ENCODE measurements at places on chromosomes 2 and 18. TPM values are rescaled to one million over a fixed set of nuclear protein-coding genes. Genes with fewer than 3 reads are reported as not detected.
A peak's percentile ranks its signal among the peaks of the same experiment; 100 is the strongest.

Gene CLEC4F
- total RNA-seq = not detected

DNA sequence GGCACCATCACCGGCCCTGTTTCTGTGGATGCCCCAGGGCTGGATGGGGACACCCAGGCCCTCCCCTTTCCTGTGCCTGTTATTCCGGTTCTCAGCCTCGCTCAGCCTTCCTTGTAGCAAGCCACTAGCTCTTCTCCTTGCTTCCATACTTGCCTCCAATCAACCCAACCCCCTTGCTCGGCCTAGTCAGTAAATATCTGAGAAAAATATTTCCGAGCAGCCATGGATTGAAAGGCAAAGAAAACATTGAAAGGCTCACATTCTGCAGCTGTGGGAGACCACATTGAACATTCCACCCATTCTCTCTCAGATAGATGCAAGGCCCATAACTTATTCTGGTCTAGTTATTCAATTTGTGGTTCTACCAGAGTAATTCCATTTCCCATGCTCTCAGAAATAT, 114.9 kb downstream of the SPP2 start:
- no peak overlapping the region for H3K4me3 ChIP-seq
- H3K27ac ChIP-seq = peak overlapping the region; percentile 39
- DNase-seq = peak; percentile 58
- H3K36me3 ChIP-seq = no peaks in the 10 kb centered on the region

DNA sequence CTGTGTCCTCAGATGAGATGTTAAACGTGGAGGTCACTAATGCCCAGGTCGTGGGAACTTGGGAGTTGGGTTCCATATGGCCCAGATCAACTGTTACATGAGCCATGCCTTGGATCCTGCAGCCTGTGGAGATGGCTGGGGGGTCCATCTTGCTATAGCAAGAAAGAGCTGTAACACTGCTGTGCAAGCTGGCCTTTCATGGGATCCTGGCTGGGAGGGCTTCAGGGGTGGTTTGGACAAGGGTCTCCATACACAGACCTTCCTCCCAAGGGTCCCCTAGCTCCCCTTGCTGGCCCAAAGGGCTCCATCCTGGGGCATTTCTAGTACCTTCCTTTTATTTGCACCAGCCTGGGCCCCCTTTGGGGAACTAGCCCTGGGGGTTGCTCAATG, 337.7 kb downstream of the DYSF start:
- H3K27me3 ChIP-seq = no peaks in the 10 kb centered on the region
- peaks cover 29% of the 10 kb centered on the region for H3K4me1 ChIP-seq
- H3K36me3 ChIP-seq = no peaks in the 10 kb centered on the region

DNA sequence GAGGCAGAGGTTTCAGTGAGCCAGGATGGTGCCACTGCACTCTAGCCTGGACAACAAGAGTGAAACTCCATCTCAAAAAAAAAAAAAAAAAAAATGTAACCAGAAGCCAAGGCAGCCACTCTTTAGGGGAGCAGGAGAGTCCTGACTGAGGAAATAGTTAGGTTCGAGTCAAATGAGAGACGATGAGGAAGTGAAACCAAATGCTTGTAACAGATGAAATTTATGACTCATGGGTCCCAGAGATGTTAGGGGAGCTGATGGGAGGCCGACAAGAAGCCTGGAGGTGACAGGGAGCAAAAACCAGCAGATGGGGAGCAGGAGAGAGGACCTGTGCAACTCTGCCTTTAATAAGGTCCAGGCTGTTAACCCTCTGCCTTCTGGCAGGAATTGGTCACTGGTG, 756.1 kb upstream of the DDX18 start:
- no peak for DNase-seq

GRCh38 chr2:75428646-75429443, 131.9 kb downstream of the EVA1A start:
- DNase-seq = no peak
- no peaks in the 10 kb centered on the region for H3K36me3 ChIP-seq
- H3K4me1 ChIP-seq = no peaks in the 10 kb centered on the region
- no peak overlapping the region for H3K4me3 ChIP-seq
- H3K27ac ChIP-seq = no peak overlapping the region
- 0 out of 2 replicates have a peak, but pooled peaks cover 7% of the 10 kb centered on the region for H3K27me3 ChIP-seq

Measured in SJCRH30 (cell line).